Tibial artery (tissue), 4 donors: ENCODE measurements at places on chromosomes 2 and 18.

GRCh38 chr2:102455061-102455670 lies 17.9 kb upstream of the SLC9A4 start:
- no peak for DNase-seq

GRCh38 chr2:187338679-187339121 lies 109.4 kb downstream of the CALCRL start:
- DNase-seq = no peak

- no peak for DNase-seq
Observed at GRCh38 chr2:32427672-32428610, 71.1 kb downstream of the BIRC6 start.

DNA sequence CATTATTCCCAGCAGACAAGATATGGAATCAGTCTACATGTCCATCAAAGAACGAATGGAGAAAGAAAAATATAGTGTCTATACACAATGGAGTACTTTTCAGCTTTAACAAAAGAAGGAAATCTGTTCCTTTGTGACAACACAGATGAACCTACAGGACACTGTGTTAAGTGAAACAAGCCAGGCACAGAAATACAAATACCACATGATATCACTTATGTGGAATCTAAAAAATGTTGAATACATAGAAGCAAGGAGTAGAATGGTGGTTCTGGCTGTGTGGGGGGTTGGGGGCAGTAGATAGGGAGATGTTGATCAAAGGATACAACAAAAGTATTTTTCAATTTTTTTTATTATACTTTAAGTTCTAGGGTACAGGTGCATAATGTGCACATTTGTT lies 347.7 kb upstream of the MAP2 start:
- no peak for DNase-seq

DNA sequence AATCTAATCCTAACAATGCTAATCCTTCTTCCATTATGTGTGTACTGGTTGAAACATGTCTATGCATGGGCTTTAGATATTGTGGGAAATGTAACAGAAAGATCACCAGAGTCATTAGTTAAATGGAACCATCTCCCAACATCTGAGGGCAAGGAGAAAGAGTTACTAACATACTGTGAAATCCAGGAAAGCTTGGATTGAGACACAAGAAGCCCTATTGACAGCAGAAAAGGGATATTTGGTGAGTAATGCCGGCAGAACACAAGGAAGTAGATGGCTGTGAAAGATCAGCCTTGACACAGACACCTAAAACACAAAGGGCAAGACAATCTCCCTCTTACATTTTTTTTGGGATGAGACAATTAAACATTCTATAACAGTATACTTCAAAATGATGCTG lies 28.5 kb upstream of the LAMA1 start:
- DNase-seq = no peak

DNA sequence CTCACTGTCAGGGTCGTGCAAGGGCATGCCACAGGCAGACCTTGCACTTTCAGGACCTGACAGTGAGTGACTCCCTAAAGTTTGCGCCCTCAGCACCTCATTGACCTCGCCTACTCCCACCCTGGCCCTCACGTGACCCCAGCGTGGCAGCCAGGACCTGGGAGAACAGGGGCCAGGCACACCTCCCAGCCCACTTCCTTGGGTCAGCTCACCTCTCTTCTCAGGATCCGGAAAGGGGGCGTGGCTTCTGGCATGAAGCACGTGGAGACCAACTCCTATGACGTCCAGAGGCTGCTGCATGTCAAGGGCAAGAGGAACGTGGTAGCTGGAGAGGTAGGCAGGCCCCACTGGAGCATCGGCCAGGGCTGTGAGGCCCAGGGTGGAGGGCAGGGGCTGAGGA lies 8.8 kb downstream of the VIL1 start:
- DNase-seq = no peak

- DNase-seq = no peak
Observed at GRCh38 chr2:43701111-43701510, 24.9 kb upstream of the C1GALT1C1L start.

- DNase-seq = no peak
Observed at GRCh38 chr18:48986851-48987761, 36.3 kb upstream of the SMAD7 start.

- no peak for DNase-seq
Observed at GRCh38 chr2:163469561-163469962, 266.2 kb downstream of the FIGN start.

DNA sequence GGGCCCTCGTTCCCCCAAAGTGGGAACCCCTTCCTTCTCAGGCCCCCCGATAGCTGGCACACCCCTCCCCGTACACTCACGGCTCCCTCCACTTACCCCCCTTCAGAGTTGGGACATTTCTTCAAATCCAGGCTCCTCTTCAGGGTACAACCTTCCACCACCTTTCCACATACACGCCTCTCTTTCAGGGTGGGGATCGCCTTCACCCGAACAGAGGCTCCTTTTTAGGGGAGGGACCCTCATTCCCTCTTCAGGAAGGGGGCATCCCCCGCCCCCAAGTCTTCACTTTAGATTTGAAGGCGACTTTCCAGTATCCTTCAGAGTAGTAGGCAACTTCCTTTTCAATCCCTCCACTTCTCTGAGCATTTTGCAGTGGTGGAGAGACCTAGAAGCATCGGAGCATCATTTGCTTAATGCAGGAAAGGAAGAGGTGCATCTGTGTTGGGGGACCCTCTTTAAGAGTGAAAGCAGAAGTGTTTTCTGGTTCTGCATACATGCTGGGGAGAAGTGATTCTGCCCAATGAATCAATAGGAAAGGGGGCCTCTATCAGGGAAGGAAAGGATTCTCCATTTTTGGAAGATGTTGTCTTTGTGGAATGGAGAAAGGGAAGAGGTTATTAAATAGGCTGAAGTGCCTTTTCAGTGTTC lies 845 bp downstream of the EML4 start:
- no peak for DNase-seq

DNA sequence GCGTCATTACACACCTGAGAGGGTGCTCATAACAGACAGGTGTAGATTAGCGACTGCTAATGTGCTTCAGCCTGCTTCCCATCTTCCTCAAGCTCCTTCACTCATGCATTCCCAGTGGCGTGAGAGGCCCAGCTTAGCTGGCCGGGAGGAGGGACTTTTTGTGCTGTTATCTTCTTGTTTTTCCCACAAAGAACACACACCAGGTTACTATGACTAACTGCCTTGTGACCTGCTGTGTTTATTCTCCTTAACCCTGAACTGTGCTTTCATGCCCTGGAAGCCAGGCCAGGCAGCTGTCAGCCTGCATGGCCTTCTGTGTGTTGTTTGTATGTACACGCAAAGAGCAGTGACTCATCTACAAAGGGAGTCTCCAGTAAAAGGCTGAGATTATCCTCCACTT lies 143.8 kb downstream of the PIEZO2 start:
- no peak for DNase-seq

GRCh38 chr18:13715330-13715729 lies 11.0 kb downstream of the FAM210A start:
- no peak for DNase-seq

- DNase-seq = no peak
Observed at GRCh38 chr2:14967729-14968128, 335.2 kb downstream of the LRATD1 start.

- DNase-seq = no peak
Observed at GRCh38 chr2:155525199-155525598, 807.3 kb downstream of the NR4A2 start.

GRCh38 chr18:33181016-33181415 lies 259.5 kb downstream of the CCDC178 start:
- no peak for DNase-seq

GRCh38 chr2:179455824-179456223 lies 191.2 kb upstream of the SESTD1 start:
- DNase-seq = no peak

DNA sequence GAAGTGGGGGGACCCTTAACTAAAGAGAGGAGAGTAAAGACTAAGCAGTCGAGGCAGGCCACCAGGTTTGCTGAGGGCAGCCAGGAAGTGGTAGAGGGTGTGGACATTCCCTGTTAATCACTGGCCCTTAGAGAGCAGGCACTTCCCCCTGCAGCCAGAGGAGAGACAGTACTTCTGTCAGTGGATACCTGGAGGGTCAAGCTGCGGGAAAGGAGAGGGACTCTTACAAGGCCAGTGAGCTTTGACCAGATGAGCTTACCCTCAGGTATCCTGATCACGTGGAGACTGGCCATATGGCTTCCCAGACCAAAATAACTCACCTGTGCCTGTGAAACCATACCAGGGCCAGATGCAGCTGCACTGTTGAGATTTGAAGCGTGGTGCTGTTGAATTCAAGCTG lies 28.6 kb downstream of the ITGA6 start:
- no peak for DNase-seq

GRCh38 chr2:57947398-57947797 lies 99.2 kb upstream of the VRK2 start:
- no peak for DNase-seq

- no peak for DNase-seq
Observed at GRCh38 chr2:175817221-175817620, 184.8 kb downstream of the LNPK start.

DNA sequence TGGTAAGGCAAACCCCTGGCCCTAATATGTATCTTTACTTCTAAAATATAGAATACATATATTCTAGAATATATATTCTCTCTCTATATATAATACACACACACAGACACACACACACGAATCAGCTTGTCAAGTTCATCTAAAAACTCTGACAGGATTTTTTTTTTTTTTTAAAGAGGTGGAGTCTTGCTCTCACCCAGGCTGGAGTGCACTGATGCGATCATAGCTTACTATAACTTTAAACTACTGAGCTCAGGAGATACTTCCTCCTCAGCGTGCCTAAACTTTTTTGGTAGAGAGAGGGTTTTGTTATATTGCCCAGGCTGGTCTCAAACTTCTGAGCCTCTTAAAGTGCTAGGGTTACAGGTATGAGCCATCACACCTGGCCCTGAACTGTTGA lies 45.2 kb downstream of the DOK1 start:
- no peak for DNase-seq

- no peak for DNase-seq
Observed at GRCh38 chr18:11658989-11659388, 30.1 kb upstream of the GNAL start.

DNA sequence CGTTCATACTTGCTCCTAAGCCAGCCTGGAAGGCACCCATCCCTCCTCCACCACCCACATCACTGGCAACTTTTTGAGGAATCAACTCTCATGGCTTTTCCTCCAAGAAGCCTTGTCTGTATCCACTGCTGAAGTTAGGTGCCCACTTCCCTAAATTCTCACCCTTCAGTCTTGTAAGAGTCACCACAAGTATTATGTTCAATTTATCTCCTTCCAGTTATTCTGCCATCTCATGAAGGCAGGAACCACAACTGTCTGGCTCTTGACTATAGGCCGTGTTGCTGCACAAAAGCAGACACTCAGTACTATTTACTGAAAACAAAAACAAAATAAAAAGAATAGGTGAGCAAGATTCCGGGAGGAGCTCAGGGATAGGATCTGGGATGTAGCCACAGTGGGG lies 234.8 kb downstream of the CYRIA start:
- DNase-seq = no peak

DNA sequence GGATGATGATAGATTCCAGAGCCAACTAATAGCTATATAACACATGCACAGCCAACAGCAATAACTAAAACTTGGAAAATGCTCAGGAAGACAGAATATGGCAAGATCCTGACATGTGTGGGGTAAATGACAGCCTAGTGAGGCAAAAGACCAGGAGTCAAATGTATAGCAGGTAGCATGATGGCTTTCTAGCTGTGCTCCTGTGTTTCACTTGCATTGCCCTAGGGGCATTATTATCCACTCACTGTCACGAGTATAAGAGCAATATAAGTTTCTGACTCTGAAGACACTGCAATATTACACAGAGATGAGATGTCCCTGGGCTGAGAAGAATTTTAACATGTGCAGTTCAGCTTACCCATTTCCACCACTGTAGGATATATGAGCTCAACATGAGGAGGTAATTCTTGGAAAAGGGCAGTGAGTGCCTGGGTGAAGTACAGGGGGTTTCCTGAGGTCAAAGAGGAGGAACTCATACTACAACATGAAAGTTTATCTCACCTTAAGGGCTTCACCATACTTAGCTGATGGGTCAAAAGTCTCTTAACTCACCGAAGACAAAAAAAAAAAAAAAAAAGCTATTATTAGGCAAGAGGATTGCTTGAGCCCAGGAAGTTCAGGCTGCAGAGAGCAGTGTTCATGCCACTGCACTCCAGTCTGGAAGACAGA lies 1385.6 kb upstream of the SLC39A10 start:
- no peak for DNase-seq

- no peak for DNase-seq
Observed at GRCh38 chr2:218072002-218072401, 2.9 kb downstream of the RUFY4 start.

- peak; percentile 53 for DNase-seq
Observed at GRCh38 chr18:58761970-58762780, 90.9 kb downstream of the MALT1 start.

GRCh38 chr2:70356941-70357683 lies 55.2 kb upstream of the FAM136A start:
- no peak for DNase-seq

GRCh38 chr2:164568317-164568716 lies 53.0 kb downstream of the GRB14 start:
- no peak for DNase-seq

DNA sequence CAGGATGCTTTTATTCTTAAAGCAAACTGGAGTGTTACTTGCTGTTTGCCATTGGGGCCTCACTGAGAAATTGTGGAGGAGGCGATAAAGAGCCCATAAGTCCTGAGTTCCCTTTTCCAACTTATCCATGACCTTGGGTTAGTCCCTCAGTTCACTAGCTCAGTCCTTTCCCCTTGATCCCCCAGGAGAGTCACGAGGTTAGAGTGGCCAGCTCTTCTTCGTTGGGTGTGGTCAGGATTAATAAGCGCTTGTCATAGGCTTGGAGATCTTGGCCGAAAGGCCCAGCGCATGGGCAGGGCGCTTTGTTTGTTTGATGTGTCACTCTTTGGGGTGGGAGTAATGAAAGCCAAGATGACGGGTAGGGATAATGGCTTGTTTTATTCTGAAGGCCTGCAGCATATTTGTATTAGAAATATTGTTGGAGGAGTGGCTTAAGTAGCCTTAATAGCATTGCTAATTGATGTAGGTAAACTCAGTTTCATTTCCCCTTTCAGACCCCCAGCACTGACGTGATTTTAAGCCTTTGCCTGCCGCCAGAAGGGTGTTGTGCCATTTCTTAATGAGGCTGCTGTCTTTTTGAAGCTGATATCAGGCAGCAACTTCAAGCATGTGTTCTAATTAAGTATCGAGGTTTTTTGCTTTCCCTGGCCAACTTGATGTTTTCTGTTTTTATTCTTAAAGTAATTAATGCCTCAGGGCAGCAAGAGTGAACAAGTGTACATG lies 15.7 kb downstream of the GRHL1 start:
- DNase-seq = no peak

DNA sequence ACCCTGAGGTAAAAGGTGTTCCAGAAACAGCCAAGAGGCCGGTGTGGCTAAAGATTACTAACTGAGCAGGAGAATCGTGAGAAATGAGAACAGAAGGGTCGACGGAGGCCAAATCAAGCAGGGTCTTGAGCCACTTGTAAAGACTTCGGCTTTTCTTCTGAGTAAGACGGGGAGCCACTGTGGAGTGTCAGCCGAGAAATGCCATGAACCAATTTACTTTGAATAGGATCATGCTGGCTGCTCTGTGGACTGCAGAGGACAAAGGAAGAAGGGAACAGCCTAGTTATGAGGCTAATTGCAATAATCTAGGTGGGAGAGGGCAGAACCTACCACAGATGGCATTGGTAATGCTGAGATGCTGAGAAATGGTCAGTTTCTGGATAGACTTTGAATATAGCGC lies 16.8 kb downstream of the VIT start:
- no peak for DNase-seq

- no peak for DNase-seq
Observed at GRCh38 chr2:25265802-25266201, 75.9 kb downstream of the DNMT3A start.
